Inflammatory macrophage treated with lipopolysaccharide for 4 hours (primary cell): ENCODE measurements at places on chromosomes 2 and 18.

DNA sequence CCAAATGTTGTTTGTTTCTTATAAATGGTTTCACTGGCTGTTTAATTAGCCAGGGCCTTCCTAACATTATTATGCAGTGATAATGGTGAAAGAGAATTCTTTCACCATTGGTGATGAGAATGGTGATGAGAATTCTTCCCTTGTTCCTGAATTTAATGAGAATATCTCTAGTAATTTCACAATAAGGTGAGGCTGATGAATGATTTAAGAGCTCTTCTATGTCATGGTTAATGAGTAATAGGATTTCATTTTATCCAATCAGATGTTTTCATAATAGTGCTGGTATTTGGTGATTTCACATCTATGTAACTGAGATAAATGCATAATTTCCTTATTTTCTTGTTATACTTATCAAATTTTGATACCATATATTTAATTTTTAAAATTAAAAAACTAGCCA is 535.7 kb upstream of the ZEB2 start:
- peak; percentile 18 for DNase-seq

DNA sequence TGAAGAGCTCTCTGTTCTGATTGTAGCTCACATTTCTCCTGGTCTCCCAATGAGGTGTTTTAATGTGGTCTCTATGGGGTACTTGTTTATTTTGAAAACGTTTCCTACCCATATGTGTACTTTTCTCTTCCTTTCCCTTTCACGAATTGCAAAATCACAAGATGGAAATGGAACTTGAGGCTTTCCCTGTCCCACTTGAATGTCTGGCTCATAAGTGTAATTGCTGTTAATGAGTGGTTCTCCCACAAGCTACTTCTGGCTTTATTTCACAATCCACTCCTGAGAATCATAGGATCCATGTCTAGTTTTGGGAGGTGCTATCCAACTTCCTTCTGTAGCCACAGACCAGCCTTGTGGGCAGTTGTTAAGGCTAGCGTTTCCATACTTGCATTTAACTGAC is 81.1 kb upstream of the CAVIN2 start:
- peak; percentile 12 for DNase-seq

GRCh38 chr2:239685556-239685955 is 284.7 kb upstream of the HDAC4 start:
- no peak for DNase-seq

- DNase-seq: no peak
Observed at GRCh38 chr18:46408334-46408987, 248.6 kb downstream of the LOXHD1 start.

- DNase-seq: no peak
Observed at GRCh38 chr18:76487782-76488181, 7.3 kb downstream of the ZNF516 start.

DNA sequence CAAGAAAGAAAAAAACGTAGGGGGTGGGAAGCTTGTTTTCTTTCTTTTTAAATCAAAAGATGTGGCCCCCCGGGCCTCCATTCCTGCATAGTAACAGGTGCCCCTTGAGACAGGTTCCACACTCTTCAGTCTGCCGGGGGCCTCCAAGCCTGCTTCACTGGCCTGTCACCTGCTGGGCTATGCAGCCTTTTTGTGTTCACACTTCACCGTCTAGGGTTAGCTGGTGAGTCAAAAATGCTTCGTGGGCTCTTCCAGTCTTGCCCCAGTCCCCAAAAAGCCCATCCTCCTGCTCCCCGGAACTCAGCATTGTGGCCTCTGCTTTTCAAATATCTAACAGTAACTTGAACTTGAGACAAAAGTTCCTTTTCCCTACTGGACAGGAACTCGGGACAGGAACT is 67.9 kb downstream of the POLR1A start:
- peak; percentile 24 for DNase-seq

GRCh38 chr2:26904839-26905238 is 56.9 kb downstream of the DPYSL5 start:
- no peak for DNase-seq

- no peak for DNase-seq
Observed at GRCh38 chr2:37641582-37642171, 29.8 kb downstream of the CDC42EP3 start.

GRCh38 chr2:14621114-14621513 is 11.4 kb upstream of the LRATD1 start:
- no peak for DNase-seq

DNA sequence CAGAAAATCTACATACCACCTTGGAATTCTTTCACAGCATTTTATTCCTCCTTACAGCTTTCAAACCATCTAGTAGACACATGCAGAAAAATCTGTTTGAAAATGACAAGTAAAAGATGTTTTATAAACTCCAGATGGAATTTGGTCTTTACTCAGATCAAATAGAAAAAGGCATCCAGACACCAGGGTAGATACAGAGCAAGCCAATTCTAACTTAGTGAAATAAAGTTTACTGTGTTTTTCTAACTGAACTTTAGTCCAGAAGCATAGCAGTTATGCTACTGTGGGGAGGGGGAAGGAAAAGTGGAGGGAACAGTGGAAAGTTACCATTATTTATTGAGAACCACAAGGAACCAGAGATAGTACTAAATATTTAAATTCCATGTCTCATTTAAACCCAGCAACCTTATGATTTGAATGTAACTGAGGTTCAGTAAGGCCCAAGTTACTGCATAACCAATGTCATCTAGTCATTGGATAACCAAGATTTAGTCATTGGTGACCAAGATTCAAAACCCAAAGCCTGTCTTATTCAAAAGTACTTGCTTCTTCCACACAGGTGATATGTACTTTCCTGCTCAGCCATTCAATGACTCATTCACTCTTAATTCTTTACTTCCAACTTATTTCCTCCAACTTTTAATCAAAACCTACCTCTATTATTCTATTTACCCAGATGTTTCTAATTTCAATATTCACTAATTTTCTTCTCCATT is 57.7 kb downstream of the RAD51AP2 start:
- no peak for DNase-seq

DNA sequence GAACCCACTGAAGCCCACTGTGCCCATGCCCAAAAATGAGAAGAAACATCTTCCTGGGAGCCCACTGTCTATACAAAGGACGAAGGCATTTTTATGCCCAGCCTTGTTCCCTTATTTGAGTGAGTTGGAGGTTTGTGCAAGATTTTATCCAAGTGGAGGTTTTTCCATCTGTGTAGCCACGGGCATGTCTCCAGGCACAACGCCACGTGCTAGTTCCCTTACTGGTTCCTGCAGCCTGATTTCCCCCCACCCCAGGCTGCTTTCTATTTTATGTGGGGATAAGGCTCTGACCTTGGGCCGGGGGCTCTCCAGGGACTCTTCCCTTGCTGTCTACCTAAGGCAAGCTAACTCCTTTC is 22.2 kb upstream of the TXNL4A start:
- no peak for DNase-seq
